ENCODE measurements at places on chromosomes 12 and 14. TPM values are rescaled to one million over a fixed set of nuclear protein-coding genes. Genes with fewer than 3 reads are reported as not detected.
A peak's percentile ranks its signal among the peaks of the same experiment; 100 is the strongest.

Gene DAO
- 4.4 TPM for total RNA-seq

DNA sequence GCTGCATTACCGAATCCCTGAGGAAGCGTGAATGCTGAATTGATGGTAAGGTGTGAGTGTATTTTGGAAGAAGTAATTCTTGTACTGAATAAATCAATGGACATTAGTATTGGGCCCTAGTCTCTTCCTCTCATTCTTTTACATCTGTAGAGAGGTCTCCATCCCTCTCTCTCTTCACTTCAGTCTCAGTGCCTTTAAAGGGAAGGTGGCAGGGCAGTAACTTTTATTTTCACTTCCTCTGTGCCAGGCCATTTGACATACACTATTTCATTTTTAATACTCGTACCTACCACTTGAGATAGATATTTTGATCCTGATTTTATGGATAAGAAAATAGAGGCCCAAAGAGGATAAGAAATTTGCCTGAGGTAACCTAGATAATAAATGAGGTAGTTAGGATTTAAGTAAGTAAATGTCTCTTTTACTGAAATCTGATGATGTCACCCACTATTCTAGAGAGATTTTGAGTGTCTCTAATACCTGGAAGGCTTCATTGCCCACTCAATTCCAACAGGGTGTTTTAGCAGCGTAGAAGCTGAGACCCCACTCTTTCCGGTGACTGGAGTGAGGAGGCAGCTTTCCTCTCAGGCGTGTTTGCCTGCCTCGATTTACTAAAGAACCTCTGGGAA is 177.9 kb upstream of the PRICKLE1 start:
- DNase-seq = no peak

- DNase-seq = no peak
Measured at GRCh38 chr14:36955967-36956366, 216.4 kb downstream of the SLC25A21 start.

Gene RPL10L
- 15.1 TPM for total RNA-seq

Gene MGAT4C
- 0.14 TPM for total RNA-seq

Gene LYZ
- 26.2 TPM for total RNA-seq

Gene RAD51AP1
- 2.4 TPM for total RNA-seq

Gene SLIRP
- total RNA-seq = 81.2 TPM

Gene RBMS2
- total RNA-seq = 21.3 TPM

Gene LTB4R
- total RNA-seq = 8.3 TPM

DNA sequence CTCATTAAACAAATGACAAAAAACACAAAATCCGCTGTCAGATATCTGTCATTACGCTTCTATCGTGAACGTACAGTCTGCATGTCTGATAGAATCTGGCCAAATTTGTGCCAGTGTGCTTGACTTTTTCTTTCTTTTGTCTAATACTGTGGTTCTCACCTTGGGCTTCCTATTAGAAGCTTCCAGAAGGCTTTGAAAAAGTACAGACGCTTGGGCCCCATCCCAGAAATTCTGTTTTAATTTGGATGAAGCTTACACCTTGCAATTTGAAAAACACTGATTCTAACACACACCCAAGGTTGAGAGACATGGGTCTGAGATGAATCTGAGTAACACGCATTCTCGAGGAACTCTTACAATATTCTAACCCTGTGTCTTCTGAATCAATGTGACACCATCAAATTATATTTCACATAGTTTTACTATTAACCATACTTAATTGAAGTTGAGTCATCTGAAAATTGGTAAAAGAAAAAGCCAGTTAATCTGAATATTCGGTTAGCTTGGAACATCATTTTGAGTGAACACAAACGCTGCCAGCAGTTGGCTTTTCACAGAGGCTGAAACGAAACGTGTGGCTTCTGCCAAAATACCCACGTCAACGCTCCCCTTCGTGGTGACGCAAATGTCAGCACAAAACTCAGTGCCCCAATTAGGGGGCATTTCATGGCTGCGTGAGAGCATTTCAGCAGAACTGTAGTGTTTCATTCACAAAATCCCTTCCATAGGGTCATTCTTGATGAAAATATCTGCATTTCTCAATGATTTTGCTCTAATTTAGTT is 420.5 kb downstream of the TMEM132D start:
- no peak for DNase-seq

GRCh38 chr12:89067421-89068187 is 284.7 kb downstream of the DUSP6 start:
- DNase-seq = no peak

Gene PHETA1
- 22.4 TPM for total RNA-seq

DNA sequence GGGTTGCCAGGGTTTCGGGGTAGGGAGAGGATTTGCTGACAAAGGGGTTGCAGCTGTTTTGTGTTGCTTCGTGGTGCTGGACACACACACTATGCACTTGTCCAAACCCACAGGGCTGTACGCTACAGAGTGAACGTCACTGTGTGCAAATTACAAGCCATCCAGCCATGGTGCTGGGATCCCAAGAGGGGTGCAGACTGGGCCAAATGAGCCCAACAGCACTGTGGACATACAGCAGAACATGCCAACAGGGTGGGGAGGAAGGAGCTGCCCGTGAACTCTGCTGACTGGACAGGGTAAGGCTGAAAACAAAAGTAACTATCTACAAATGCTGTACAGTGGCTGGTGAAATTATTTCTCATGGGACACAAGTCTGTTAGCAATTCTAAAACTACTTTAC is 25.2 kb downstream of the POLE start:
- no peak for DNase-seq

- no peak for DNase-seq
Measured at GRCh38 chr12:42762395-42762925, 172.9 kb upstream of the PRICKLE1 start.

Gene DLK1
- total RNA-seq = not detected

DNA sequence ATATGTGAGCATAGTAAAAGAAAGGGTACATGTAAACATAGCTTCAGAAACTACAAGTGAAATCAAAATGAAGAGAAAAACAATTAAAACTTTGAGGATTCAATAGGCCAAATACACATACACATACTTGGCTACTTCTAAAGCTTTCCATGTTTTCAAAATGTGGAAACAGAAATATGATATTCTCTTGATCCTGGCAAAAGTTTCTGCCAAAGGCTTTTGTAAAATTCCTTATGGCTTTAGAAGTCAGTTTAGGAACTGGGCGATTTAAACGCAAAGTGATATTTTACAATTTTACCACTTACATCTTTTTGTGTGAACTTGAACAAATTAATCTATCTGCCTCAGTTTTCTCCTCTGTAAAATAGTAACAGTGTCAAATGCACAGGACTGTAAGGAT is 756.4 kb downstream of the C12orf50 start:
- no peak for DNase-seq

DNA sequence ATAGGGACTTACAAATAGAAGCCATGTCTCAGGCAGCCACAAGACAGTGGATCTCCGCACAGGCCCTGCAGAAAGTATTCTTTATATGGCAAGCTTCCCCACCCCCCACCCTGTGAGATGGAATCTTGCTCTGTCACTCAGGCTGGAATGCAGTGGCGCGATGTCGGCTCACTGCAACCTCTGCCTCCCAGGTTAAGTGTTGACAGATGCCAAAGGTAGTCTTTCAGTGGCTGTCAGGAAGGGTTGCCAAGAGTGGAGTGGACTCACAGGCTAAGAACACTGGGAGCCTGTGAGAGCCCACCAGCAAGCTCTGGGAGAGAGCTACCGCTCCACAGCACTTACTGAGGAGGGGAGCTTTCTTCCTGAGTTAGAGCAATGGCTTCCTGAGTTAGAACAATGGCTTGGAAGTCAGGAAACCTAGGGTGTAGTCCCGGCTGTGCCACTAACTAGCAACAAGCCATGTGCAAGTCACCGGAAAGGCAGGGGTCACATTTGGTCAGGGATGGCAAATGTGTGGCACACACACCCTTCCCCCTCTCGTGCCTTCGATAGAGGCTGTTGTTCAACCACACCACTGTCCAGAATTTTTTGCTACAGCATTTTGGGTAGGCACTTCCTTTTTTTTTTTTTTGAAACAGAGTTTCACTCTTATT is 2.6 kb downstream of the RNASE1 start:
- no peak for DNase-seq

GRCh38 chr14:95319312-95320077 is at the start of gene CLMN:
Gene CLMN, minus strand, starts transcription at chr14:95319908. Its CDS starts 116 bp downstream, at chr14:95319792.
- peak; percentile 61 for DNase-seq

DNA sequence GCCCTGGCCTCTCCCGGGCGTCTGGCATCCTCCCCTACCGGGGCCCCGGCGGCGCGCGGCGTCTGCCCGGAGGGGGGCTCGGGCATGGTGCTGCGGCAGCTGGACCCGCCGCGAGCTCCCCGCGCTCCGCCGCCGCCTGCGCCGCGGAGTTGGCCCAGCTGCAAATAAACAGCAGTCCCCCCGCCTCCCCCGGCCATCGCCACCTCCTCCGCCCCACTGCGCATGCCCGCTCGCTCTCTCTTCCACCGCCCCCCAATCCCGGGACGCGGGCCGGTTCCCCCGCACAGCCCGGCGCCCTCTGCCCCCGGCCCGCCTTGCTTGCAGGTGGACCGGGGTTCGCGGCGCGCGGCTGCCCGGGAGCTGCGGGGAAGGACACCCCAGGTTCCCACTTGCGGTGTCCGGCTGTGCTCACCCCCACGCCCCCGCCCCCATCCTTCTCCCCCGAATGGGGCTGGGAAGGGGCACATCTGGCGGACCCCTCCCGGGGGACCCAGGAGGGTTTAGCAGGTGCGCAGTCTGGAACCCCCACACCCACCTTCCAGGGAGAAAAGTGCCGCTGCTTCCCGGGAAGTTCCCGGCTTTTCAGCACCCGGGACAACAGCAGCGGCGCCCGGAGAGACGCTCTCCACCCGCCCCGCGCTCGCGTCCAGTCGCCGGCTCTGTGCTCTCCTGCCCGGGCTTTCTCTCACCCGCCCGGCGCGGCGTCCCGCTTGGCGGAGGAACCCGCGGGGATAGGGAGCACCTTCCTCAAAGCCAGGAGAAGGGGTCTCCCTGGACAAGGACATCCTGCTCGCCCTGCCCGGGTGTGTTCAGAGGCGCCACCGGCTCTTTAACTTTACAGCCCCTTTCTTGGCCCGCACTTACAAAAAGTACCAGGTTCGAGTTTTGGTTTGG is at the start of gene TMTC1:
Gene TMTC1, minus strand, starts transcription at position 170 of the 894 bp plus-strand sequence. CDS start 191 bp downstream, outside the sequence.
- DNase-seq = peak; percentile 45

Gene ACOT6
- not detected for total RNA-seq

GRCh38 chr14:76806446-76806845 is 6.2 kb downstream of the ANGEL1 start:
- DNase-seq = no peak

GRCh38 chr14:35814371-35815005 is 5.4 kb upstream of the RALGAPA1 start:
- peak; percentile 77 for DNase-seq

Gene MUCL1
- not detected for total RNA-seq

Gene RERG
- total RNA-seq = 3.6 TPM

GRCh38 chr14:59244581-59244980 is 56.1 kb downstream of the DAAM1 start:
- no peak for DNase-seq

GRCh38 chr14:87833026-87833425 is 160.0 kb downstream of the GALC start:
- no peak for DNase-seq

Gene ARHGEF25
- 16.2 TPM for total RNA-seq

DNA sequence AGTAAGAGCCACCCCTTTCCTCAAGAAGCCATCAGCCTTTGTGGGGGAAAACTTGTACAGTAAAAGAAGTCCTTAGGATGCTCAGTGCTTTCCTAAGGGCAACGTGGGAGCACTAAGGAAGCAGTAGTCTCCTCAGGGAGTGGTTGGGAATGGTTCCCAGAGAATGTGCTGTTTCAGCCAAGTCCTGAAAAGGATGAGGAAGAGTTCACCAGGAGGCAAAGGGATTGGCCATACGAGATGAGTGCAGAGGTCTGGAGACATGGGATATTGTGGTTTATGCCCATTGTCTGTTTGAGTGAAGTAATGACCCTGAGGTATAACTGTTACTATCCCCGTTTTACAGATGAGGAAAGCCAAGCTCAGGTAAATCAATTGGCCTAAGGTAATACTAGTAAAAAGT is 86.0 kb upstream of the ATF1 start:
- DNase-seq = no peak

DNA sequence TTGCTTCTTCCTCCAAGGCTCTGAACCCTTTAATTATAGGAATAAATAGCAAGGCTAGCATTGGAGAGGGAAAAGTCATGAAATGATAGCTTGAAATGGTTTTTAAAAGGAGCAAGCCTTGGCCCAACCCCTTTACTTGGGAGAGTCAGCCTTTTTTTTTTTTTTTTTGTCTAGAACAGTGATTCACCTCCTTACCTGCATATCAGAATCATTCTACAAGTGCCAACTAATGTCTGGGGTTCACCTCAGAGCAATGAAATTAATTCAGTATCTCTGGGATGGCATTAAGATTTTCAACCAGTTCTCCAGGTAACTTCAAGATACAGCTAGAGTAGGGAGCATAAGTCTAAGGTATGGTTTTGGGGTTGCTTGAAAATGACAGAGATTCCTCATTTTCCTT is 41.3 kb upstream of the TMTC2 start:
- DNase-seq = no peak

- DNase-seq = peak; percentile 43
Measured at GRCh38 chr12:128817111-128818015, 6.4 kb downstream of the SLC15A4 start.

Gene CISTR
- total RNA-seq = not detected

Gene TXNDC16
- total RNA-seq = 5.6 TPM

Gene ACSM4
- not detected for total RNA-seq

Gene PTPN21
- 28.3 TPM for total RNA-seq

DNA sequence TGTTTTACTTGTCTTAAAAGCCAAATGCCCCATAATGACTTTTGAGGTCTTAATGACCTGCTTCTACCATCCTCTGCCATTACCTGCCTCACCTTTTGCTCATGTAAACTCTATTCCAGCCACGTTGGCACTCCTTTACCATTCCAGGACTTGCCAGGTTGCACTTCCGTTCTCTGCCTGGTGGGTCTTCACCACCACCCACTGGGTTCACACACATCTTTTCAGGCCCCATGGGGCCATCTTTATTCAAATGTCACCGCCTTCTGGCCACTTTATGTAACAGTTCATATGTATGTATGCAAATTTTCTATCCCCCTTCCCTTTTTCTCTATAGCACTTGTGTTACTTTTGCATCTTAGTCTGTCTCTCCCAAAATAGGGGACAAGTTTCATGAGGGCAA is 57.7 kb downstream of the ATP2A2 start:
- DNase-seq = no peak

- no peak for DNase-seq
Measured at GRCh38 chr12:123232472-123232806, 502 bp downstream of the MPHOSPH9 start.

Gene WIF1
- not detected for total RNA-seq

DNA sequence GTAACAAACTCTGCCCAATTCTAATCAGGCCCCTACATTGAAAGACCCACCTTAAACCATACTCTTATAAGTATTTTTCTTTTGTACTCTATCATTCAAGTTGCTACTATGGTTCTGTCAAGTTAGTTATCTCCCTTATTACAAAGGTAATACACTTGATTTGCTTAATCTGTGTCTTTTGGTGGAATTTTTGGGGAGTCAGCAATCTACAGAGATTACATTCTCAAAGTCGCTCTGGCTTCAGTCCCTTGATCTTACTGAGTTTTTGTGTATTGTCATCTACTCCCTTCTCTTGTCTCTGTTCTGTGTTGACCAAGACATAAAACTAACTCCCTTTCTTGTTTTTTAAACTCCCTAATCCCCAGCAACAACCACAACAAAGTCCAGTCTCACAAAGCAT is 353.1 kb downstream of the LRIG3 start:
- DNase-seq = no peak

GRCh38 chr14:53601409-53601808 is 355.2 kb downstream of the BMP4 start:
- no peak for DNase-seq

Gene CATSPERB
- total RNA-seq = 5.1 TPM

Gene C1S
- 125 TPM for total RNA-seq

All from transverse colon (tissue), 4 donors.